Activated T-cell treated with anti-CD3 and anti-CD28 coated beads for 48 hours (primary cell): ENCODE measurements at places on chromosomes 4 and X.
A peak's percentile ranks its signal among the peaks of the same experiment; 100 is the strongest.

DNA sequence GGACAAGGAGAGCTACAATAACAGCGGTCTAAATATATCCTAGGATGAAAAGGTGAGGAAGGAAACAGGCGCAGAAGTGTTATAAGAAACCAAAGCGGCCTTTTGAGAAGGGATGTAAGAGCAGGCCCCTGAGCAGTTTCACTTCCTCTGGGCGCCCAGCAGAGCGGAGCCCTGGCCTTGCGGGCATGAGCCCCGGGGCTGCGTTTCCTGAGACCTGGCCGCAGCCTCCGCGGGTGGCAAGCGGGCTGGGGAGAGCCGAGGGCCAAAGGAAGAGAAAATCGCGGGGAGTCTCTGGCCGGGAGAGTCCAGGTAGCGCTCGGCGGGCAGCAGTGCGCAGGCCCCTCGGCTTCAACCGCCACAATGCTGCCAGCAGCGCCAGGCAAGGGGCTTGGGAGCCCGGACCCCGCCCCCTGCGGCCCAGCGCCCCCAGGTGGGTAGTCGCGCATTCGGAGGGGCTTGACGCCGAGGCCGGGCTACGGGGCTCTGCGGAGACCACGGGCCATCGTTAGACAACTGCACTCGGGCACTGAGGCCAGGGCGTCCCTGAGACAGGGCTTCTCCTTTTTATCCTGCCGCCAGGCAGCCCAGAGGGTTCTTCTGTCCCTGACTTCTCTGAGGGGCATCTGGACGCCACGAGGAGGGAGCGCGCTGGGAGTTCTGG, at the start of gene BANK1:
Gene BANK1, plus strand, starts transcription at position 210 of the 661 bp plus-strand sequence. Its CDS starts 151 bp downstream, at position 361.
- peak; percentile 11 for DNase-seq

GRCh38 chrX:37462346-37462745, 109.1 kb upstream of the LANCL3 start:
- DNase-seq, result no peak

DNA sequence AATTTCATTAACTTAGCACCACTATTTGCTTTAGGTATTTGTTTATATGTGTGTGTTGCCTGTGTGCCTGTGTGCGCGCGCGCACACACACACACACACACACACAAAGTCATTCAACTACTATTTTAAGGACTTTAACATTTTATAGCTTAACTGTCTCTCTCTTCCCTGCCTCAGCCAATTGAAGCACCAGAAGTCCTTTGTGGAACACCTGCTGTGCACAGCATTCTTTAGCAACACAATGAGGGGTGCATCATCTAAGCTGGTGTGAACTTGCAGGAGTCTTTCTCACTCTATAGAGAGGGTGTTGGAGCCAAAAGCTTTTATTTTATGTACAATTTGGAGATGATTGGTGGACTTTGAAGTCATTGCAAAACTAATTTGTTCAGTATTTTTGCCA, 31.3 kb downstream of the SLIT2 start:
- DNase-seq, result no peak

DNA sequence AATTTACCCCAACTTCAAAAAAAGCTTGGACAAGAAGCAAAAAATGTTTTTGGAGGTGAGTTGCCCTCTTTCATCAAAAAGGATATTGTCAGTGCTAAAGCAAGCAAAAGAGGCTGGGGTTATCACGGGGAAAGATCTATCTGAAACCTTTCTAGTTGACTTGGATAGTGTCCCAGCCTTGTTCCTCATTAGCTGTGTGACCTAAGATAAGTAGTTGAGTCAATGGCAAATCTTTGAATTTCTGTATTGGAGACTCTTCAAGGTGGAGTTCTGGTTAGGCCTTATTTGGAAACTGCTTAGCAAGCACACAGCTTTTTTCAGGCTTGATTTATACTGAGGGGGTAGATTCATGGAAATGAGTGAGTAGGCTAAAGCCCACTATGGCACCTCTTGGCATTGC, 271.6 kb downstream of the GRIA3 start:
- DNase-seq, result no peak

- DNase-seq, result no peak
These were observed 36.7 kb downstream of the KLF8 start for GRCh38 chrX:56268888-56269287.

DNA sequence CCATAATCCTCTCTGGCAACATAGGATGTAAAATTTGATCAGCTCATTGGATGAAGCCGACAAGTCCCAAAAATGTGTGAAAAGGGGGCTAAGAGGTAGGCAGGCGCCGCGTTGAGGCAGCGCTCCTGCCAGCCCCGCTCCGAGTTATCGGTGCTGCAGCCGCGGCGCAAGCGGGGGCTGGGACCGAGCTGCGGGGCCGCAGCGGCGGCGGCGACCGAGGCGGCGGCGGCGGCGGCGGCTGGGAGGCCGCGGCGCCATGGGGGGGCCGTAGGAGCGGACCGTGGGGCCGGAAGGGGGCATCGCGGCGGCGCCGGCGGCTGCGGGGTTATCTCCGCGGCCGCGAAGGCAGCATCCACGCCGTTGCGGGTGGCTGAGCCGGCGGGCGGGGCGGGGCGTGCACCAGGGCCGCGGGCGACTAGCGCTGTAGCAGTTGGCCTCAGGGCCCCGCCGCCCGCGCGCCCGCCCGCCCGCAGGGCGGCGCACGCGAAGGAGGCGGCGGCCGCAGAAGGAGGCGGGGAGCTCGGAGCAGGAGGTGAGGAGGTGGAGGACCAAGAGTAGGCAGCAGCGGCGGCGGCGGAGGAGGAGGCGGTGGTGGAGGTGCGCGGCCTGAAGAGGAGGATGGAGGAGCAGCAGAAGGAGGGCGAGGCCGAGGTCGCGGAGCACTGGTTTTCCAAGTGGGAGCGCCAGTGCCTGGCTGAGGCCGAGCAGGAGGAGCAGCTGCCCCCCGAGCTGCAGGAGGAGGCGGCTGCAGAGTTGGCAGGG, 126.0 kb upstream of the CXorf66 start:
- peak; percentile 3 for DNase-seq

DNA sequence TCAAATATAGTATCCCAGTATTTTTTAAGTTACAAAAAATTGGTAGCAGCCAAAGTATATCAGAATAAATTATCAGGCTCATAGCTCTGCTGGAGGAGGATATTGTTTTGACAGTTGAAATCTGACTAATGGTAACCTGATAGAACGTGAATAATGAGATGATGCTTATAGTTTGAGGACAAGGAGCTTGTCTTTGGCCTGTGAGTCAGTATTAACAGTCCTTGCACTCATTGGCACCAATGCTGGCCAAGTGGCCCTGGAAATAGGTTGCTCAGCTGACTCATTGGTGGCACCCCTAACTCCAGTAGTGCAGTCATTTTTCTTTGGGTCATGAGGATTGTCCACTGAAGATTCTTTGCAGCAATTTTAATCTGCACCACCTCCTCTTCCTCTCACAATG, 203.3 kb upstream of the JADE1 start:
- DNase-seq, result no peak

DNA sequence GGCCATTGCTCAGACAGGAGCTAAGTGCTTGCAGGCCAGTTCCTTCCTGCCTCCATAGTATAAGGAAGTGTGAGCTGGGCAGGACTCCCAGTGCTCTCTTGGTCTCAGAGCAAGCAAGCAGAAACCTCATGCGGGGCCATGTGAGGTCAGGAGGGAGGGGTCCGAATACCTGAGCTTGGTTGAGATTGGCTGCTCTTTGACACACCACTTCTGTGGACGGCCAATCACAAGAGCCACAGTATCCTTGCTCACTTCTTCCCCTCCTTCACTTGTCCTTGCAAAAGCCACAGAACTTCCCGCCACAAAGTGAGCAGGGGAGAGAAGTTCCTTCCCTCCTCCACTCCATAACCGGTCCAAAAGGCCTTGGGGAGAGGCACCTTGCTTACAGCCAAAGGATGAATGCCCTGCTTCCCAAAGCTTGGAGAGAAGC, 56.7 kb downstream of the PRPS1 start:
- DNase-seq, result no peak

GRCh38 chr4:185017964-185018772, at the start of gene HELT:
HELT (plus strand) TSS chr4:185018490; CDS start chr4:185018929, 439 bp downstream.
- DNase-seq, result no peak

DNA sequence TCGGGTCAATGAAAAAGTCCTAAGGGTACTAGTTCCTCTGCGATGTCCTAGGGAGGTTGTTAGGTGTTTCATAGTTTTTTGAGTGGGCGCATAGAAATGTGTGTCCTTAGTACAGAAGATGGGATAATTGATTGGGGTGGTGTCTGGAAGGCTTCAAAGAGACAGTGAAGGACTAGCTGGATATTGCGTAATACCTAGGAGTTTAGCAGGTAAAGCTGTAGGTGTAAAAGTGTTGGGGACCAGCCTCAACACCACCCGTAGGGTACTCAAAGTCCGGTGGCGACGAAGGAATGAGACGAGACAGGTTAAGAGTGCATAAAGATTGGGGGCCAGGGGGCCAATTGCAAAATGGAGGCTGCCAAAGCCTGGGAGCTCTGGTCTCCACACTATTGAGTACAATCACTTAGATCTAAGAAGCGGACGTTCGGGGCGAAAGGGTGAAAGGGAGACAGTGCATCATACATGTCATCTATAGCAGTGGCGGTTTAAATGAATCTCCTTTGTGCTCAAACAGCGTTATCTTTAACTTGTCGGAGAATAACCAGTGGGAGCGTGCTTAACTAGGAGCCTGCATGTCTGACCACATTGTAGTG, 1.0 kb downstream of the TRMT44 start:
- DNase-seq, result no peak

DNA sequence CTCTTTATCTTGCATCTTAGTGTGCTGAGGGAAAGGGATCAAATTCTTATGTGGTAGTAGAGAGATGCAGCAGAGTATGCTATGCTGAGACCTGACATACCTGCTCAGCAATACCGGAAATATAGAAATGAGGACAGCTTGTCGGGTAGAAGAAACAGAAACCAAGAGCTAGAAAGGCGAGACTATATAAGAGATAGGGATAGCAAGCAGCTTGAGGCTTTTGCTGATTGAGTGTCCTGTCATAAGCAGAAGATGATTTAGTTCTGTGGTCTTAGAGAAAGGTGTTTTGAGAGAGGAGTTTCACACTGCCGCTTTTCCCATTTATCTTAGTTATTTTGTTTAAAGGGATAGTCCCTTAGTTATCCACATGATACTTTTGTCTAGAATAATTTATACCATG, 31.7 kb downstream of the USP9X start:
- DNase-seq, result no peak

DNA sequence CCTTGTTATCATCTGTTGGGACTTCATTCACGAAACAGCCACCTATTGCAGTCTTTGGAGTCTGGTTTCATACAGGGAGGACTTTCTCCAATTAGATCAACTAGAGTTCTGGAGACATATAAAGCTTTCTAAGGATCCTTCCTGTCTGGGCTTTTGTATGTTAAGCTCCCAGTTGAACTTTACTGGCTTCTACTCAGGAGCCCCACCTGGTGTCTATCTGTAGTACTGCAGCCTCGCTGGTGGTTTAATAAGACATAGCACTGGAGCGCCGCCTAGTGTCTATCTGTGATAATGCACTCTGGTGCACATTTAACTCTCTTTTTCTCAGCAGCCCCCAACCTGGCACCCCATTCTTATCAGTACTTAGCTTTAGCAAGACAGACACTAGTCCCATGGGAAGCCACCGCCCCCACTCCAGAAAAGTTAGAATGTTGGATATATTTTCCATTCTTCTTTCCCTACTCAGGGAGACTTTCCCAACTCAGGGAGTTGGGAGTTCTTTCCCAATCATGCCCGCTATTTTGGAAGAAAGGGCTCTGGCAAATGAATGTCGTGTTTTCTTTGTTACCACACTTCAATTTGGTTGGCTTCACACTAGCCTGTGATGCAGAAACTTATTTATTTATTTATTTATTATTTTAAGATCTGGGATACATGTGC, 36.9 kb upstream of the SYTL4 start:
- DNase-seq, result peak; percentile 62

- no peak for DNase-seq
These were observed 96.8 kb downstream of the FNIP2 start for GRCh38 chr4:158865520-158866177.

GRCh38 chrX:22135171-22135711, 103.1 kb downstream of the PHEX start:
- no peak for DNase-seq

GRCh38 chr4:139606579-139607501, 50.8 kb upstream of the SETD7 start:
- DNase-seq, result no peak

DNA sequence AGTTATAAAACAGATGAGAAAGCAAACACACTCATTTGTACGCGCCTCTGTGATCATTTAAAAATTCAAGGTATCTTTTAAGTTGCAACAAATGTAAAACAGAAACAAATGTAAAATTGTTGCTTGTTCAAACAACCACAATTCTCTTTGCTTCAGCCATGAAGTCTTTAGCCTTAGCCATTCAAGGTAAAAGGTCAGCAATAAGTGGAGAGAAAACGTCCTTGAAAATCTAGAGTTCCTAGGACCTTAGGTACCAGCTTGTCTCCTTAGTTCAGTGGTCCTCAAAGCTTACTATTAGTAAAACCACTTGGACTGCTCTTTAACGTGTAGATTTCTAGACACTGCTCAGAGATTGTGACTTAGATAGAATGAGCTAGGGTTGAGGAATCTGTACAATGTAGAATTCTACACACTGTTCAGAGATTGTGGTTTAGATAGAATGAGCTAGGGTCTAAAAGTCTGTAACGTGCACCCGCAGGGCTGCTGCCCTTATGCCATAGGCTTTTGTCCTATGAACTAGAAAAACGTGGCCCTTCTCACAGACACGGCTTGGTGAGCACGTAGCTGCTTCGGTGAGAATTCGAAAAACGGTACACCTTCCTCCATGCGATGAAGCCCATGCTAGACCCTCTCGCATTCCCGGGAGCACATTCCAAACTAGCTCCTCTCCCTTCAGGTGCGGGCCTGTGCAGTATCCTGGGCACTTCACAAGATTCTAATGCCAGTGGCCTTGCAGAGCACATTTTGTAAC, 1.7 kb downstream of the PLAC8 start:
- DNase-seq, result no peak

- no peak for DNase-seq
These were observed 13.3 kb downstream of the VEGFC start for GRCh38 chr4:176779421-176779820.

DNA sequence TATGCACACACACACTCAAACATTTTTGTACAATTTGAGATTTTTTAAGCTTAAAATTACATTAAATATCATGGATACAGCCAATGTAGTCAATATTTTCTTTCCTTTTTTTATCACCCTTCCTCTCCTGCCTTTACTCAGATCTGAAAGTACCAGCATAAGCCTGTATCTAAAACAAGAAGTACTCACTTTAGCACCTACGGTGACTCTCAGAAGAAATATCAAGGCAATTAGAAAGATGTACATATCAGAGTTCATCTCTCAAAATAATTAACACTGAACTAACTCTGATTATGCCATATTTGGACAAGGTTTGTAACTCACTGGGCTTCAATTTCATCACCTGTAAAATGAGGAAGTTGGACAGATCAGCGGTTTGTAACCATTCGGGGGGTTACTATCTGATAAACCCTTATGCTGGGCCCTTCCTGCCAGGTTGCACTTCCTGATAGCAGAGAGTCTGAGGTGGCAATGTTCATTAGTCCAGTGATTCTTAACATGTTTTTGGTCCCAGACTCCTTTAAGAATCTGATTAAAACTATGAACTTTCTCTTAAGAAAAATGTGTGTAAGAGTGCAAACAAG, 5.7 kb upstream of the GPR174 start:
- no peak for DNase-seq

DNA sequence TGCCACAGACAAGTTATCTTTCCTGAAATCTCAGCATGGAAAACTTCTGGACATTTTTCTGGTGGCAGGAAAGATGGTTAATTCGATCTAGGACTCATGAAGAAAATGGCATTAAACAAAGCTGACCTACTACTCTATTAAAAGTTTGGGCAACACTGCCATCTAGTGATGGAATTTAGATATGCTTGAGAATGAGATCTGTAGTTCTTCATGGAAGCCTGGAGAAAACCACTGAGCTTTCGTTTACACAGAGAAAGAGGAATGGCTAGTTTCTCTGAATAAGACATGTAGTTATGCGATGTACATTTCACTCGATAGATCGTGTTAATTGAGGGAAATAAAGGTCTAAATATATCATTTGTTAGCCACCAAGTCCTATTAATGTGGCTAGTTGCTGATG, 51.7 kb upstream of the CHRDL1 start:
- no peak for DNase-seq
